ENCODE measurements at places on chromosomes 2 and 18.

GRCh38 chr2:69955029-69955428, 6.4 kb downstream of the ASPRV1 start:
- DNase-seq: peak; percentile 25

- DNase-seq: no peak
Measured at GRCh38 chr2:217305882-217306281, 446.0 kb upstream of the TNP1 start.

DNA sequence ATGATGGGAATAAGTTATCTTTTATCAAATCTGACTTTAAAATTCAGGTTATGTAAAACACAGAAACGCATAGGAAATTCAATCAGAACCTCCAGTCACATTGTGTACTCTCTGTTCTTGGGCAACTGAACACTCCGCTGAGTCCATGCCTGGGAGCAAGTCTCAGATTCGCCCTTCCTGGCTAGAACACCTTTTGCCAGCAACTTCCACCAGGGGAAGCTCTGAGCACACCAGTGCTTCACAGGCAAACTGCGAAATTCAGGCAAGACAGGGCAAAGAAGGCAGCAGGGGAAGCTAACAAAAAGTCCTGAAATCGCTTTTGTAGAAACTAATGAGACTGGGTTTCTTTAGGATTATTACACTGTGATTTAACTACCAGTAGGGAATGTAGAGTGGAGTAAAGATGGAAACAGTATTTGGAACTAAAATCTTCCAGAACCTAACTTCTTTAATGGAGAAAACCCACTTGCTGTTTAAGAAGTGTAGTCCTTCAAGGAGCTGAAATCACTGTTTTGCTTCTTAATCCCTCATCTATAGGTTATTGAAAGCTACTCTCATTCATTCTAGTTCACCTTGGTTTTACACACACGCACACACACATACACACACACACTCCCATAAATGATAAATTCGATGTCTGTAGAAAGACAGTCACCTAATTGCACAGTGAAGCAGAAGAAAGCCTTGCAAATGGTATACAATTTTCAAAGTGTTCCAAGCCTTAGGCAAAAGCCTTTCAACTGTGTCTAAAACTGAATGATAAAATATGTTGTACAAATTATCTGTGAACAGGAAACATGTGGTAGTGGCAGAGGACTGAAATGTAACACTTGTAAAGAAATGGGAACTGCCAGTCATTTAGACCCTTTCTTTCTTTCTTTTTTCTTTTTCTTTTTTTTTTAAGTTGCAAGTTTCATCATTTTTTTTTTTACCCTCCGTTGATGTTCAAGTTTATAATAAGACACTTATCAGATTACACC, 214.5 kb downstream of the TMEM182 start:
- peak; percentile 78 for DNase-seq

DNA sequence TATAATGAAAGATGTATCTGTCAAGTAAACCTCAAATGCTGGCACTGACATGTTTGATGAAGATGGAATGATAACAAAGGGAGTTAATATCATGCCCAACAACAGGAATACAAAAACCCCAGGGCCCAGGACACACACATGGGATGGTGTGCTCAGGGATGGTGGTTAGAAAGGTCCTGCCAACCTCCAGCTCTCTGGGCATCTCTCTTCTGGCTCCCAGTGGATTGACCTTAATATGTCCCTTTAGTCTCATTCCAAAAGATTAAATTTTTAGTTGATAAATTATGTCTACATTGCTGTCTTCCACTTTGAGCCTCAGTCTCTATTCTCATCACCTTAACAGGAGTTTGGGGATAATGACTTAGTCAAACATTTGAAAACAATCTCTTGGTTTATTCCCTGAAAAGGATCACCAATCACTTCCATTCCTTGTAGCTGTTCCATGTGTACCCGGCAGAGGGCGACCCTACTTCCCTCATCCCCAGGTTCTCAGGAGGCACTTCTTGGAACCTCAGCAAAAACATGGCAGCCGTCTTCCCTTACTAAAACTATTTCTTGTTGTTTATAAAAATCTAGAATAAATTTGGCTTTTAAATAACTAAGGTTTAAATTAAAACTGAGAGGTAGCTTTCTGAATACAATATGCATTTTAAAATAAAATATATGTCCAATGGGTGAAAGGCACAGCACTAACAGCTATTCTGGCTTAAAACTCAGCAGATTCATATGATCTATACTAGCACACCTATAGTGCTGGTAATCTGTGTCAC, 29.6 kb downstream of the MCEE start:
- DNase-seq: peak; percentile 75

DNA sequence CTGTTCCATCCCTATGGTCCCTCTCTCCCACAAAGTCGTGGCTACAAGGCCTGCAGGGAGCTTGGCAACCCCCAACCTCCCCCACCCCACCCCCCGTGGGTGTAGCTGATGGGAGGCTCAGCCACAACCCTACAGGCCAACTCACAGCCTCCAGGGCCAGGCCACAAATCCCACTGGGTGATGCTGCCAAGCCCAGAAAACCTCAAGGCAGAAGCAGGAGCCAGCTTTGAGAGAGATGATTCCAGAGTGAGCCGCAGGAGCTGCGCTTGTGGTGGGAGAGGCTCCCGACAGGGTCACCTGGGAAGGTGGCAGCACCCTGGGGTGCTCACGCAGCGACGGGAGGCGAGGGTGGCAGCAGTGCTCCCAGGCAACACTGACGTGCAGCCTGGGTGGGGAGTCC, 44.8 kb downstream of the ADCY3 start:
- peak; percentile 65 for DNase-seq

- no peak for DNase-seq
Measured at GRCh38 chr2:19807866-19808265, 93.9 kb downstream of the TTC32 start.

GRCh38 chr2:33130054-33130447, 183.3 kb downstream of the LTBP1 start:
- no peak for DNase-seq

GRCh38 chr2:160387558-160388262, 105.9 kb downstream of the RBMS1 start:
- peak; percentile 92 for DNase-seq

DNA sequence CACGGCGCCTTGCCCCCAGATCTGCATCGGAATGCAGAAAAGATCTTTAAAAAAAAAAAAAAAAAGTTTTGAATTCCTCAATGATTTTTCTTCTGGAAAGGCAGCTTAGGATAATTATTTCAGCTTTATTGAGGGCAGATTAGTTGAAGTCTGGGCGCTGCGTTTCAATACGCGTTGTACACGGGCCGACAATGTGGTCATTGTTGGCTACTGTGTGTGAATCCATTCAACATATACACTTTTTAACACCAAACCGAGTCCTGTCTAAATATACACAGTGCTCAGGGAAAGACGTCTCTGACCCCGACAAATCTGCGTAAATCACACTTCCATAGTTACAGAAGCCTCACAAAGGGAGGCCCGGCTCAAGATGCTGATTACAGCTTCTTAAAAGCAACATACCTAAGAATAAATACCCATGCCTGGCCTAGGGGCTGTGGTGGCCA, 1.4 kb upstream of the SIX3 start:
- no peak for DNase-seq

GRCh38 chr2:181674461-181674860, 5.9 kb downstream of the NEUROD1 start:
- DNase-seq: no peak

- DNase-seq: peak; percentile 47
Measured at GRCh38 chr2:38835015-38835601, 40.6 kb downstream of the DHX57 start.

- no peak for DNase-seq
Measured at GRCh38 chr2:60509066-60509465, 44.4 kb downstream of the BCL11A start.

DNA sequence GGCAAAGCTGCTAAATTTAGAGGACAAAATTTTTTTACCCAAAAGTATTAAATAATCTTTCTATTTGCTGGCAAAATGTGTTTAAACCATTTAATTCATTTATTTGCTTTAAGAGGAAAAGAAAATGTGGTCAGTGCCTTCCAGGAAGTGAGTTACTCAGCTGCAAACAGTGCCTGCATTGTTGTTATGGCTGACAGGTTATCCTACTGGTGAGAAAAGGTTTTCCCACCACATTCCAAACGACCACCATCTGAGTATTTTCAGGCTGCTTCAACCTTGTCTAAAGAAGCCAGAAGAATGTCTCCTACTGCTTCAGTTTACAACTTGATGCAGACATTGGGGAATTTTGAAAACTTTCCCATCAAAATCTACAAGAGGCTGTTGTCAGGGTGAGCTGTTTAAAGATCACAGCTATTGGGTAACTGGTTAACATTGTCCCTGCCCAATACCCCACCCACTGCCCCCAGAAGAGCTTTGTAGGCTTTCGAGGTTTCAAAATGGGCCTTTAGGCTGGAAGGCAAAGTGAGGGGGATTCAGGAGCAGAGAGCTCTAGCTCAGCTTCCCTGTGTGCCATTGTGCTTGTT, 461.3 kb upstream of the FANCL start:
- DNase-seq: no peak

GRCh38 chr2:101341901-101342624, 33.6 kb upstream of the RNF149 start:
- DNase-seq: peak; percentile 78

DNA sequence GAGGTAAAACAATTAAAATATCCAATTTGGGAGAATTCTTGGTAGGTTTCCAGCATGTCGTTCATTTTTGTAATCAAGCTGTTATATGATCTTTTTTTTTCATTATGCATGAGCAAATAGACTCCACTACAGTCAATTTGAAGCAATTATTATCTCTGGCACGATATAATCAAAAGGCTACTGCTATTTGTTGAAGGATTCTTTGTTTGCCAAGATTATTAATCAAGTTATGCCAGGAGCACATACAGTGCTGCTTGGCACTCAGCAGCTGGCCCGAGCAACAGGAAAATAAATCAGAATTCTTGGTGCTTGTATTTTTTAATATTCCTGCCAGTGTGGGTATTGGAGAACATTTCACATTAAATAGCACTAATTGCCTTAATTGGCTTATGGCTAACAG, 279.5 kb downstream of the RND3 start:
- DNase-seq: no peak

DNA sequence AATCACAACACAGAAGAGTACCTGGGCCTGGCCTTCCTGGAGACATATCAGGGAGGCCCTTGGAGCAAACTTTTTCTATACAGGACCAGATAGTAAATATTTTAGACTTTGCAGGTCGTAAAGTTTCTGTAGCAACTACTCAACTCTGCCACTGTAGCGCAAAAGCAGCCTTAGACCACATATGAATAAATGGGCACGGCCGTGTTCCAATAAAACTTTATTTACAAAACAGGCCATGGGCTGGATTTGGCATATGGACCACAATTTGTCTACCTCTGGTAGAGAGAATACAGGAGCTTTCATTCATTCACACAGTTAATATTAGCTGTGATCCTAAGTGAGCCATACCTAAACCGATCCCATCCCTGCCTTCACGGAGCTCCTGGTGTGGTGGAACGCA, 98.6 kb upstream of the CAB39 start:
- DNase-seq: no peak

- peak; percentile 20 for DNase-seq
Measured at GRCh38 chr2:27249159-27249890, 13.5 kb downstream of the SLC30A3 start.

DNA sequence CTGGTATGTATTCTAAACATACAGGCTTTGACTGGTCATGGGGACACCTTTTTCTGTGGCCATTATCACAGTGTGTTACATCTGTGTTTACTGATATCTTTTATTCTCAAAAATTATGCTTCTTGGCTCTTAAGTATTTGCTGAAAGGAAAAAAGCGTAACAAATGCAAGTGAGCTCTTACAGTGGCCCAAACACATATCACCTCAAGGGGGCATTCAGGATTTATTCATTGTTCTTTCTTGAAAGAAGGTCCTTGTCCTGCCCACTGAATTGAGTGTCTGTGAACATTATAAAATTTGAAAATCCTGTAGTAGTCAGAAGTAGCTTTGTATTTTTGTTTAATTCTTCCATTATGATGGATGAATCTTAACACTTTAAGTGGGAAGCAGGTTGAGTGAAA, 454.5 kb downstream of the XIRP2 start:
- DNase-seq: no peak

GRCh38 chr18:463827-464541, 36.5 kb downstream of the COLEC12 start:
- DNase-seq: no peak

- DNase-seq: no peak
Measured at GRCh38 chr2:178269438-178270224, 75.3 kb downstream of the OSBPL6 start.

DNA sequence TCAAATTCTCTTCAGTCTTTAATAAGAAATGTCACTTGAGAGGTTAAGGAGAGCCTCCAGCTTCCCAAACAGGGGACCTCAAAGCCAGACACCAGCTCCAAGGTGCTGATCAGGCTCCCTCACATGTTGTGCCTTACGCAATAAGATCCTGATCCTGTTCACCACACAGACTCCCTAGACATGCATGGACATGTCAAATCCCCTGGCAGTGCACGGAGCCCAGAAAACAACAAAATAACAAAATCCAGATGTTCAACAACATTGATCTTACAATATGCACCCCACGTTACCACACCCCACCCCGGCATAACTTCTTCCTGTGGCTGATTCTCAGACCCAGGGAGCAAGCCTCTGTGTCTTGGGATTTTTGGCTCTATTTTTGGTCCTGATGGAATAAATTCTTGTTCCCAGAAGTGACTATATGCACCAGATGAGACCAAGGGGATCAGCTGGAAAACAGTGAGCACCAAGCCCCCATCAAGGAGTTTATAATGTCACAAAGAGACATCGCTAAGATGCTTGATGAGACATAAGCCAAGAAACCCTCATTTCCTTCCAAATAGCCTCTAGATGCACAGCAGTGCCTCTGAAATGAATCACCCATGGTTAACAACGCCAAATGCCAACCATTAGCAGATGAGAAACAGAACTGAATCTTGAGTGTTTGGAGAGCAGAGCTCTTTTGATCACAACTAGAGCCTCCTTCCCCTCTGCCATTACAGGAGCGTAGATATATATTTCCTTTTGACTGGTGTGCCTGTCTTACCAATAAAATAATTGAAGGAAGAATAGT, 198.2 kb downstream of the PRKCE start:
- DNase-seq: peak; percentile 83

- DNase-seq: peak; percentile 92
Measured at GRCh38 chr2:43158259-43158880, 68.0 kb downstream of the ZFP36L2 start.

GRCh38 chr2:130756053-130756873, 923 bp downstream of the AMER3 start:
- DNase-seq: no peak

DNA sequence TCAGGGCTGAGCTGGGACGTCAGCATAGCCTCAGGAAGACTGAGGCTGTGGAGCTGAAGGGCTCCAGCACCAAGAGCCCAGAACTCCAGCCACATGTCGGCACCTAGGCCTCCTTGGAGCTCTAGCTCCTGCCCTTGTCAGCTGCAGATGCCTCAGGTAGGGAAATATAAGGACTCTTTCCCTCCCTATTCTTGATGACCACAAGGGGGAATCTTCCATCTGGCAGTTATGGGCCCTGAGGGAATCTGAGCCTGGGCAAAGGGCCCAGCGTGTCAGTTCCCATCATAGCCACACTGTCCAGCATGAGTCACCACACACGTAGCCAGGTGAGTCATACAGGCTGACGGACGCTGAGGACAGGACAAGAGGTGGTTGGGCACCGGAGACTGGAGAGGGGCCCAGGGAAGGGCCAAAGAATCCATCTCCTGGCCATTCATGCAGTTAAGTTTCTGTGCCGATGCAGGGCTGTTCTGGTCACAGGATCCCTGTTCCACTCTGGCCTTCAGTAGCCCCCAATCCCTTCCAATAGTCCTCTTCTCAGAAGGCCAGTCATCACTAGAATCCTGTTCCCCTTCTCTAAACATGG, 1.8 kb downstream of the MPV17 start:
- DNase-seq: peak; percentile 99

All from MCF 10A (cell line).